ENCODE measurements at places on chromosomes 1 and 21.

GRCh38 chr21:41207401-41208375 is 39.7 kb downstream of the BACE2 start:
- no peak for DNase-seq

- no peak for DNase-seq
Measured at GRCh38 chr1:114388432-114389003, 122.5 kb downstream of the TRIM33 start.

GRCh38 chr1:9542430-9542829 is 3.2 kb downstream of the SLC25A33 start:
- DNase-seq, result no peak

DNA sequence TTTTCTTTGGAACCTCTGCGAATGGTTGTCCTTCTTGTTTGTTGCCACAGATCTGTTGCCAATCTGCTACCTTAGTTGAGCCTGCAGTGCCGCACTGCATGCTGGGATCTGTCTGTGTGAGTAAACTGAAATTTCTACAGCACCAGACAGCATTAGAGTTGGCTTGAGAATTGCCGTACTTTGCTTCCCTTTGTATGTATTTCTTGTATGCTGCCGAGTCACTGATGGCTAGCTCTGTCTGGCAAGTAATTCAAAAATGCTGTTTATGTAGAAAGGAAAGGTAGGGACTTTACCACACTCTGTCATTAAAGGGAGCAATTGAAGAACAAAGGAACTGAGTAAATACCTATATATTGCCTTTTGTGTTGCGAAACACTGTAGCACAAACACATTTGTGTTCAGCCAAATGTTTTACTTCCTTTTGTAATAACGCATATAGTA is 857.4 kb downstream of the USP25 start:
- DNase-seq, result no peak

GRCh38 chr1:187294421-187295201 is 465.9 kb downstream of the PLA2G4A start:
- DNase-seq, result no peak

- no peak for DNase-seq
Measured at GRCh38 chr1:165463978-165464377, 19.1 kb upstream of the RXRG start.

GRCh38 chr1:217813031-217813430 is 181.9 kb downstream of the SPATA17 start:
- no peak for DNase-seq

DNA sequence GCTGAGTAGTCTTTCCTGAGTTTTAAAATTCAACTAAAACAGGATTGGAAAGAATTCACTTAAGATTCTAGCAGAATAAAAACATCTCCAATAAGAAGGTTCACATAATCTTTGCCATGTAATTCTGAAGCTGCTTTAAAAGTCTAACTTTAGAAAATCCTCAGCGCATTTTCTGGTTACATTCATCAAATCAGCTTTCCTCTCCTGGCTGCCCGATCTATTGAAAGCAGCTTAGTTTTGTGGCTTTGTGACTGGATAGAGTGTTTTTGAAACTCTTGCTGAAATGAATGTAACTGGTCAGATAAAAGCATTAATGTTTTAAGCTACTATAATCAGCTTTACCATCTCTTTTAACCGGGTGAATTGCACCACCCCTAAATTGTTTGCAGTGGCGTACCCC is 66.8 kb downstream of the DOP1B start:
- no peak for DNase-seq

DNA sequence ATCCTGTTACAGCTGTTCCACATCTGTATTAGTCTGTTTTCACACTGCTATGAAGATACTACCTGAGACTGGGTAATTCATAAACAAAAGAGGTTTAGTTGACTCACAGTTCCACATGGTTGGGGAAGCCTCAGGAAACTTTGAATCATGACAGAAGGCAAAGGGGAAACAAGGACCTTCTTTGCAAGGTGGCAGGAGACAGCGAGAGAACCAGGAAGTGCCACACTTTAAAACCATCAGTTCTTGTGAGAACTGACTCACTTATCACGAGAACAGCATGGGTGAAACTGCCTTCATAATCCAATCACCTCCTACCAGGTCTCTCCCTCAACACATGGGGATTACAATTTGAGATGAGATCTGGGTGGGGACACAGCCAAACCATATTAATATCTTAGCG is 110.3 kb upstream of the TRABD2B start:
- no peak for DNase-seq

DNA sequence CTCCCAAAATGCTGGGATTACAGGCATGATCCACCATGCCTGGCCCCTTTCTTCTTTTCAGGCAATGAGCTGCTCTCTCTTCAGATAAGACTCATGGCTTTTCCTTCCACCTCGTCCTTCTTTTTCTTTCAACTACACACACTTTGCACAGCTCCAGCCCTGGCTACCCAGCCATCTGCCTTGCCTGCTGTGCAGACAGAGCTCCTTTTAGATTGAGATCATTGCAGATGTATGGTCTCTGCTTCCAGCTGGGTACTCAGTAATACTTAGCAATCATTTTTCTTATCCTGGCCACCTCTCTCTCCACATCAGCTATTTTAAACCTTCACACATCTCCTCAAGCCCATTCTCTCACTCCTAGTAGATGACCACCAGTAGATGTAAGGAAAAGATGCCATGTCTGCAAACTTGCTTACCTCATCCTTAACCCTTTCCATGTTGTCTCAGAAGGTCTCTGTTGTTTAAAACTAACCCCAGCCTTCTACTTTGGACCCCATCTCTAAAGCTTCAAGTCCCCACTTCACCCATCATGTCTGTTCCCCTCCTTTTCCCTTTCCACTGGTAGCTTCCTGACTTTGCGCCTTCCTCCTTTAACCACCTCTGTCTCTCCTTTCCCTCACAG is 7.3 kb downstream of the RAB4A start:
- DNase-seq, result no peak

GRCh38 chr1:29322861-29323585 is 86.7 kb downstream of the PTPRU start:
- no peak for DNase-seq

- DNase-seq, result no peak
Measured at GRCh38 chr1:82391712-82392111, 591.0 kb downstream of the ADGRL2 start.

DNA sequence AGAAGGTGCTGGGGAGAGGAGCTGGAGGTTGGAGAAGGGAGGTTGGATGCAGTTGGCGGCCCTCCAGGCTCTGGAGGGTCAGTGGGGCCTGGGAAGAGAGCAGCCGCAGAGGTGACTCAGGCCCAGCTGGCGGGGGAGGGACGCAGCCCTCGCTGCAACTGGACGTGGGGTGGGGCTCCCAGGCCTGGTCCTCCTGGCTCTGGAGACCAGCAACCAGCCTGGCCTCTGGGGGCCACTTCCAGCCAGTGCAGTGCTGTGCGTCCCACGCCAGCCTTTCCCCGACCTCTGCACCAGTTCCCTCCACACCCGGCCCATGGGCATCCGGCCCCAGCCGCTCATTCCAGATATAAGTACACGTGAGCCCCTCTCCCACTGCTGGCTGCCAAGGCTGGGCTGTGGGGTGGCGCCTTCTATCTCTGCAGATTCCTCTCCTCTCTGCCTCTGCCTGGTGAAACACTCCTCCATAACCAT is 38.0 kb upstream of the COL18A1 start:
- DNase-seq, result no peak

GRCh38 chr21:18899261-18899660 is 495.7 kb upstream of the TMPRSS15 start:
- DNase-seq, result no peak

DNA sequence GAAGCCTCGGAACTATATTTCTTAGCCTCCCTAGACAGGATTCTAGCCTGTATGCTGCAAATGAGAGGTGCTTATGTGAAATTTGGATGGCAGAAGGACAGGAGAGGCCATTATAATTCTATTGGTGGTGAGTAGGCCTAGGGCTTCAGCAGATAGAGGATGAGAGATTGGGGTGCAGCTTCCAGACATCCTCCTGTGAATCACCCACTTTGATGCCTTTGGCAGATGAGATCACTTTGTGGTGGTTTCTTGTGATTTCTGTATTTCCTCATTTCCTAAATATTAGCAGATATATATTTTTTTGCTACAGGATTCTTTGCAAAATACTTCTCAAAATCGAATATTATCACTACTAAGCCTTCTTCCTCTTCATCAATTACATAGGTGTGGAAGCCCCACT is 37.3 kb downstream of the MFSD2A start:
- no peak for DNase-seq

- DNase-seq, result no peak
Measured at GRCh38 chr1:25520446-25521061, 22.9 kb upstream of the LDLRAP1 start.

DNA sequence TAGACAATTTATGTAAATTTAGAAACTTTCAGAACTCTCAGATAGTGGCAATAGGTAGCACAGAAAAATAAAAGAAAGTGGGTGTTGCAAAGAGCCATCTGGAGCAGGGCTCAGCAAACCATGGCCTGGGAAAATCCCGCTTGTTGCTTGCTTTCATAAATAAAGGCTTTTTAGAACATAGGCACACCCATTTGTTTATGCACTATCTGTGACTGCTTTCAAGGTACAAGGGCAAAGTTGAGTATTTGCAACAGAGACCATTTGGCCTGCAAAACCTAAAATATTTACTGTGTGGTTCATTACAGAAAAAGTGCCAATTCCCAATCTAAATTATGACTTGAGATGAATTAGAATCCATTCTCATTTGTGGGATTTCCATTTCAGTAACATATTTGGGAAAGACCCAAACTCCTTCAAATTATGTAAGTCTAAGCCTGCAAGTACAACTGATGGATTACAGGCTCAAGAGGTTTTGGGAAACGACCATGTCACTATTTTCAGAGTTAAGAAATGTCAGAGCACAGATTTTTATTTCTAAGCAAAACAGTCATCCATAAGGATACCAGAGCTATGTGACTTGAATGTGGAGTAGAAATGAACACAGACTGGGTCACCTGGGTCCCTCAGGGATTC is 43.5 kb upstream of the DPT start:
- no peak for DNase-seq

GRCh38 chr1:184163674-184164465 is 112.3 kb downstream of the TSEN15 start:
- no peak for DNase-seq

DNA sequence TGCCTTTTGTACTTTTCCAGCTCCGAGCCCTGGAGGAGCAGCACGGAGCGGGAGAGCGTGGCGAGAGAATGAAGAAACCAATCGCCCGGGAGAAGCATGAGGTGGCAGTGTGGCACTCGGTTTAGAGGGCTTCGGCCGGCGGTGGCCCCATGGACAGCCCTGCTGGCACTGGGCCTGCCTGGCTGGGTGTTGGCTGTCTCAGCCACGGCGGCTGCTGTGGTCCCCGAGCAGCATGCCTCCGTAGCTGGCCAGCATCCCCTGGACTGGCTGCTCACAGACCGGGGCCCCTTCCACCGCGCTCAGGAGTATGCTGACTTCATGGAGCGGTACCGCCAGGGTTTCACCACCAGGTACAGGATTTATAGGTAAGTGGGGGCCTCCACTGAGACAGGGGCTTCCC is 59.0 kb downstream of the BRINP2 start:
- no peak for DNase-seq

GRCh38 chr1:44489481-44489880 is 84.4 kb downstream of the RNF220 start:
- no peak for DNase-seq

DNA sequence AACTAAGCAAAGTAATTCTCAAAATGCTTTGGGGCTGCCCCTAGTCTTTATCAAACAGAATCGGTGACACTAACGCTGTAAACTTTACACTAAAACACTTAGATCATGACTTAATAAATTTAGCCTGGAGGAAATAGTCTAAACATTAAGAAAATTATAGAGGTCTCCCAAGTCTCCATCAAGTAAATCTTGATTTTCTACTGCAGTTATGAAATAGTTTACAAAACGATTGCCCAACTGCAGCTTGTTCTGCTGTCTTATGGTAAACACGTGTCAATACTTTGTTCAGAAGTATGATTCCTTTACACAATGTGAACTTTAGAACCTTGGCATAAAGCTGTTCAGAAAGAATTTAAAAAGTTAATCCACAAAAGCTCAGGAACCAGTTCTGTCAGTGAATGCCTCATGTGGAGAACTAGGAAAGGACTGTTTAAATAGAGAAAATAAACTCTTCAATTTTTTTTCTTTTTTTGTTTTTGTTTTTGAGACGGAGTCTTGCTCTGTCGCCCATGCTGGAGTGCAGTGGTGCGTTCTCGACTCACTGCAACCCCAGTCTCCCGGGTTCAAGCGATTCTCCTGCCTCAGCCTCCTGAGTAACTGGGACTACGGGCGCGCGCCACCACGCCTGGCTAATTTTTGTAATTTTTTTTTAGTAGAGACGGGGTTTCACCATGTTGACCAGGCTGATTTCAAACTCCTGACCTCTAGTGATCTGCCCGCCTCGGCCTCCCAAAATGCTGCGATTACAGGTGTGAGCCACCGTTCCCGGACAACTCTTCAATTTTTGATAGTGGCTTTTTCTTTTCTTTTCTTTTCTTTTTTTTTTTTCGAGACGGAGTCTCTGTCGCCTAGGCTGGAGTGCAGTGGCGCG is 1.6 kb downstream of the DDI2 start:
- no peak for DNase-seq

DNA sequence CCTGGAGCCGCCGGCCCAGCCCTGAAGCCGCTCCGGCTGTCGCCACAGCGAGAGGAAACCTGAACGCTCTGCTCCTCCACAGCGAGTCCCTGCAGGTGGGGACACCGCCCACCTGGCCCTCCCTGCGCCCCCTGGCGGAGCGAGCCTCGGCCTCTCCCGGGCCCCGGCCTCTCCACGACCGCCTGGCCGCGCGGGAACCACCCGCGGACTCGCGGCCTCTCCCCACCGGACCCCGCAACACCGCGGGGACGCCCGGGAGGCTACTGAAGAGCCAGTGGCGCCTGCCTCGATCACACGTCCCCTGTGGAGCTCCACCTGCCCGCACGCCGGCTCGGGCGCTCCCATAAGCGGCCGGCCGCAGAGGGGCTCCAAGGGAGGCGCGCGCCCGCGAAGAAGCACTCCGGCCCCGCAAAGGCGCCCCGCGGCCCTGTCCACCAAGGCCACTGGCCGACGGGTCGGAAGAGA is 109.6 kb downstream of the KCNN3 start:
- DNase-seq, result no peak

DNA sequence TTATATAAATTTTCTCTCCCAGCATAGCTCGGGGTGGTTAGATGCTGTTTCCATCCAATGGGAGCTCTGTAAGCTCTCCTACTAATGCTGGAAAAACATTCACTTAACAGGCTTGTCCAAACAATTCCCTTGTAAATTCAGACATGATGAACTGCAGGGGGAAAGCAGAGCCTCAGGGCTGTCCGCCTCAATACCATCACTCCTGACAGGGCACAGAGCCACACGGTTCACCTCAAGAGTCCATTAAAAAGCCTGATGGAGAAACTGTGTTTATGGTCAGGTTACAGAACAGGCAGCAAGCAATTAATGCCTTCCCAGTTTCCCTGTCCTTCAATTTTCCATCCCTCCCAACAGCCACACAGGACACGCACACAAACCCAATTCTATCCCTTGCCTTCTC is 171.0 kb downstream of the BRINP2 start:
- DNase-seq, result no peak

DNA sequence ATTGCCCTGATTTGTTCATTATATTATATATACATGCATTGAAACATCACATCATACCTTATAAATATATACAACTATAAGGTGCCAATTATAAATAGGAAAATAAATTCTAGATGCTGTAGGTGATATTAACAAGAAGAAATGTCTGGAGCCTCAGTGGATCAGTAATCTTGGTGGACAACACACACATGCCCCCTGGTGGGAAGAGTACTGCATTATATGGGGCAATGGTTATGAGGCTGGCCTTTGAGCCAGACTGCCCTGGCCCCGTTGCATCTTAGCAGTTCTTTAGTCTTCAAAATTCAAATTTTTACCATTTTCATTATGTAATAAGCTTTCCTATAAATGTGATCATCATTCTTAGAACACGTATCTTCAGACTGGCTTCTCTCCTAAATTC is 335.0 kb upstream of the GREM2 start:
- DNase-seq, result no peak

Measured in esophagus squamous epithelium (tissue), 5 donors.